ENCODE measurements at places on chromosomes 12 and 14.

DNA sequence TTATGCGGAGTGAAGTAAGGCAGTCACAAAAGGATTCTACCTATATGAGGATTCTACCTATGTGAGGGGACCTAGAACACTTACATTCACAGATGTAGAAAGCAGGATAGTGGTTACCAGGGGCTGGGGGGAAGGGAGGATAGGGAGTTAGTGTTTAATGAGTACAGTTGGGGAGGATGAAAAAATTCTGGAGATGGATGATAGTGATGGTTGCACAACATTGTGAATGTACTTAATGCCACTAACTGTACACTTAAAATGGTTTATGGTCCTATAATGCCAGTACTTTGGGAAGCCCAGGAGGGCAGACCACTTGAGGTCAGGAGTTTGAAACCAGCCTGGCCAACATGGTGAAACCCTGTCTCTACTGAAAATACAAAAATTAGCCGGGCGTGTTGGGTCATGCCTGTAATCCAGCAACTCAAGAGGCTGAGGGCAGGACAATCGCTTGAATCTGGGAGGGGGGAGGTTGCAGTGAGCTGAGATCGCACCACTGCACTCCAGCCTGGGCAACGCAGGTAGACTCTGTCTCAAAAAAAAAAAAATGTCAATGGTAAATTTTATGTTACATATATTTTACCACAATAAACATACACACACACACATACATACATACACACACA lies 25.4 kb downstream of the SVOP start:
- DNase-seq: no peak

DNA sequence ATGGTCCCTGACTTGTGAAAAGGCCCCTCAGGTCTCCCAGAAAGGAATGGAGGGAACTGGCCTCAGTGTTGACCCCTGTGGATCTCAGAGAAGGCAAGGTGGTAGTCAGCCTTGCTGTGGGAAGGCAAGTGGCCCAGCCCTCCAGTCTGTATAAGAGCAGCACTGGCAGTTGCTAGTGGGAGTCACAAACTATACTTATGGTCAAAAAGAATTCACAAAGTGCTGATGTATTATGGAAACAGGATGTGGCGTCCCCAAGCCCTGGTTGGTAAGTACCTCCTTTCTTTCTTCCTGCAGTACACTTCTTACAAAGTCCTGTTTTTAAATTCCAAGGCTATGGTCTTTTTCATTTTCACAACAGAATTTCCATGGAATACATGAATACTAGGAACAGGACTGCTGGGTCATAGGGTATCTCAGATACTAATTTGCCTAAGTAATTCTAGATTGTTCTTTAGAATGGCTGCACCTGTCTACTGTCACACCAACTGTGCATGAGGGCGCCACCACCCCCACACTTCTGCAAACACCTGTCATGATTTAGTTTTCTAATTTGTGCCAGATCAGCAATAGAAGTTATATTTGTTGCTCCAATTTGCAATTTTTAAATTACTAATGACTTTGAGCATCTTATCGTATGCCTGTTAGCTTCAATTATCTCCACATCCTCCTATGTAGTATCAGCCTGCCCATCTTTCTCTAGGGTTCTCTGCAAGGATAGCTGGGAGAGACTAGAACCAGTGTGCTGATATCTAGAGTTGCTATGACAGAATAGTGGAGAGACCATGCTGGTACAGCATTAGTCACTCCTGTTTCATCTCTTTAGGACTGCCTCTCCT lies 40.7 kb upstream of the TMEM263 start:
- DNase-seq: no peak

GRCh38 chr12:123115409-123116121 lies 35.3 kb downstream of the PITPNM2 start:
- no peak for DNase-seq

- DNase-seq: no peak
These were observed 29.6 kb downstream of the KCNK13 start for GRCh38 chr14:90091393-90091792.

GRCh38 chr12:131564845-131565244 lies 146.0 kb upstream of the SFSWAP start:
- DNase-seq: no peak

DNA sequence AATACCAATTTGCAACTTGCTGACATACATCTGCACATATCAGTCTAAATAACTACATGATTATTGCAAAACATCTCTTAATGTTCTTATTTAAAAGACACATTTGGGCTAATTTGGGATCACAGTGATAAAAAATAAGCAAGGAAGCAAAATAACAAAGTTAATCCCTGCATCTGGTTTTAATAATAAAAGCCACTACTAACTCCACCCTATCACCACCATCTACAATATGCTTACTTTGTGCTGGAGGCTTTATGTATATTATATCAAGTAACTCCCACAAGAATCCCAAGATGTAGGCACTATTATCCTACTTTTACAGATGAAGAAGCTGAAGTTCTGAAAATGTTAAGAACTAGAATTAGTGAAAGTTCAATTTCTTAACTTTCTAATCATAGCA lies 45.7 kb downstream of the TAOK3 start:
- no peak for DNase-seq

DNA sequence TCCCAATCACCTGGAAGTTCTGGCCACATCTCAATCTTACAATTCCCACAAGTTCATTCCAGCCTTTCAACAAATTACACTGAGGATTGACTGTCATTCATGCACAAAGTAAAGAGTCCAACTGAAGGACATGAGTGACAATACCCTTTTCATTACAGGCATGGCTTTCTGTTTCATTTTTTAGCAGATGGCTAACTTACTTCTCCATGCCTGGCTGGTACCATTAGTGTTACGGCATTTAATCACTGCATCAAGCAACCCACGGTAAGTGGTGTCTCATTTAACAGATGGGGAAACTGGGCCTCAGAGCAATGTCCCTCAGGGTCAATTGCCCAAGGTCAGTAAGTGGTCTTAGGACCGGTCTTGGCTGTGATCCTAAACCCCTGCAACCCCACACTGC lies 114.4 kb downstream of the PRICKLE1 start:
- no peak for DNase-seq

GRCh38 chr12:19630536-19630935 lies 191.2 kb downstream of the AEBP2 start:
- no peak for DNase-seq
